ENCODE measurements at places on chromosomes 1 and 21. TPM values are rescaled to one million over a fixed set of nuclear protein-coding genes. Genes with fewer than 3 reads are reported as not detected.

SIM2 gene
- 10.6 TPM for total RNA-seq

KCNJ9 gene
- not detected for total RNA-seq

TAS1R3 gene
- total RNA-seq, result 0.07 TPM

DPT gene
- not detected for total RNA-seq

FCN3 gene
- not detected for total RNA-seq

S100B gene
- not detected for total RNA-seq

DMBX1 gene
- 0.76 TPM for total RNA-seq

SH2D1B gene
- 0.15 TPM for total RNA-seq

ZBTB21 gene
- 5.4 TPM for total RNA-seq

IPO9 gene
- 41.3 TPM for total RNA-seq

GPR25 gene
- total RNA-seq, result not detected

All from A549 treated with CpdA at 1 μM for 4 hours (cell line).